ENCODE measurements at places on chromosomes 13 and 19. TPM values are rescaled to one million over a fixed set of nuclear protein-coding genes. Genes with fewer than 3 reads are reported as not detected.

Gene ZNF480
- total RNA-seq, result 26.2 TPM

Gene TJP3
- 20.0 TPM for total RNA-seq

Gene GPX4
- 204 TPM for total RNA-seq

Gene ZNF708
- total RNA-seq, result 14.8 TPM

Gene TUBB4A
- 6.8 TPM for total RNA-seq

Gene CEACAM3
- not detected for total RNA-seq

All from type B pancreatic cell (in vitro differentiated cells).